ENCODE measurements at places on chromosomes 5 and 9. TPM values are rescaled to one million over a fixed set of nuclear protein-coding genes. Genes with fewer than 3 reads are reported as not detected.

RAD1 gene
- 37.2 TPM for polyA plus RNA-seq

MRPS2 gene
- polyA plus RNA-seq = 23.6 TPM

PDE8B gene
- 0.22 TPM for polyA plus RNA-seq

PTPA gene
- polyA plus RNA-seq = 50.5 TPM

STX17 gene
- 3.0 TPM for polyA plus RNA-seq

FOXD4L3 gene
- polyA plus RNA-seq = not detected

NRG2 gene
- 5.4 TPM for polyA plus RNA-seq

UBE2QL1 gene
- polyA plus RNA-seq = 12.9 TPM

IFNK gene
- polyA plus RNA-seq = not detected

ACTL7B gene
- polyA plus RNA-seq = not detected

OTP gene
- not detected for polyA plus RNA-seq

HSD17B3 gene
- not detected for polyA plus RNA-seq
